CD14-positive monocyte (primary cell): ENCODE measurements at places on chromosomes 1 and 21.
A peak's percentile ranks its signal among the peaks of the same experiment; 100 is the strongest.

GRCh38 chr1:206590025-206590758, 22.1 kb downstream of the EIF2D start:
- DNase-seq, result peak; percentile 77

DNA sequence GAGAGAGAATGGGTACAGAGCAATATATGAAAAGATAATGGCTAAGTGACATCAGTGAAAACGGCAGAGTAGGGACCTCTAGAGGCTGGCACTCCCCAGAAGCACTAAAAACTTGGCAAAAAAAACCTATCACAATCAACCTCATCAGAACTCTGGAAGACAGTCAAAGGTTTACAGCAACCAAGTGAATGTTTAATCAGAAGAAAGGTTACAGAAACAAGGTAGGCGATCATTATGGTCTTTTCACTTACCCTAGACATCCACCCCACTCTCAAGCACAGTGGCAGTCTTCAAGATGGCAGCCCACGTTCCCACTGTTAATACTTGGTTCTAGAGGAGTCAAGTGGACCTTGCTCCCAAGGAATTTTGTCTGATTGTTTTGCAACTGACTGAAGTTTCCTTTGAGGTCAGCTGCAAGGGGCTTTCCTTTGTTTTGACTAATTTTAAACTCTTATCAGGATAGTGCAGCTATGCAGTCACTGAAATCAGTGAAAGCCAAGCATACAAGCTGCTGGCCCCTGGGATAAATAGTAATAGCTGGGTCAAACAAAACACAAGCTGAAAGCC, 7.2 kb downstream of the KIFAP3 start:
- DNase-seq, result no peak

DNA sequence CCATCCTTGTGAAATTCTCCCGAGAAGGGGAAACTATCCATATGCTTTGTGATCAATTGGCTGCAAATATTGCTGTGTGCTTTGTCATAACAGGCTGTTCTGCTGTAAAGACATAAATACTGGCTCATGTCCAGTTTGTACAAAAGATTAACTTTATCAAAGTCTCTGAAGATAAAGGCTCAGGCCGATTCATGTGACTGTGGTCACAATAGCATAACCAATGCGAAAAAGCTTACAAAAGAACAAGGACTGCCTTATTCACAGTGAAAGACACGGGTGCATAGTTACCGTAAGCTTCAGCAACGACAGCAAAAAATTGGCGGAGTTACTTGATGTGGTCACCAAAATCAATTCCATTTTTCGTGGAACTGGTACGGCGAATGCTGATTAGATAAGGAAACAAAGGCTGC, 173.6 kb upstream of the CHRM3 start:
- no peak for DNase-seq

GRCh38 chr1:51310871-51311613, 19.3 kb downstream of the TTC39A start:
- no peak for DNase-seq

GRCh38 chr1:55443175-55443915, 228.2 kb upstream of the USP24 start:
- no peak for DNase-seq
